Naive thymus-derived CD8-positive, alpha-beta T cell (primary cell): ENCODE measurements at places on chromosomes 12 and 14. TPM values are rescaled to one million over a fixed set of nuclear protein-coding genes. Genes with fewer than 3 reads are reported as not detected.

GRCh38 chr12:53976172-53976822, 1.5 kb upstream of the HOTAIR start:
- peaks cover 68% of the 10 kb centered on the region for H3K27me3 ChIP-seq
- no peak overlapping the region for H3K27ac ChIP-seq
- peaks cover 41% of the 10 kb centered on the region for H3K4me1 ChIP-seq
- peak overlapping the region; percentile 14 for H3K4me3 ChIP-seq
- DNase-seq = no peak

DNA sequence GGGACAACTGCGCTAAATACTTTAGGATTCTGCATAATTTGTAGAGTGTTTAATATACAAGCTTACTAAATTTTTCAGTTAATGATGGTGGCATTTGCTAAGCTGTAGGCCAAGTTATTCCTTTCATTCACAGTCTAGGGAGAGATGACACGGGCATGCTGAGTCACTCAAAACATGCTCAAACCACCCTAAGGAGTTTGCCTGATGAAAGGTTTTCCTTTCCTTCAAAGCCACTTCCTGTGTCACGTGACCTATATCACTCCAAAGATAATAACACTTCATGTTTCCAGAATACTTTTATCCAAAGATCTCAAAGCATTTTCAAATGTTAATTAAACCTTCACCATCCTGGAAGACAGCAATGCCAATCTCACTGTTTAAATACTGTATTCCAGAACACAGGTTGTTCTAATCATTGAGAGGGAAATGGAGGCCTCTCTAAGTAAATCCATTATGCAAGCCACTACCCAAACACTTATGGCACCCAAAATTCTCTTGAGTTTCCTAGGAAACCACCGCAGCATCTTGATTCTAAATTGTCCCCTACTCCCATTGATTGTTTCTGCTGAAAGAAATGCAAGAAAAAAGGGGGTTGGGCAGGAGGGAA, 207.0 kb upstream of the CDKN3 start:
- no peak for DNase-seq
- H3K4me1 ChIP-seq = no peaks in the 10 kb centered on the region
- H3K36me3 ChIP-seq = no peaks in the 10 kb centered on the region

- H3K4me1 ChIP-seq = peaks cover 49% of the 10 kb centered on the region
- H3K27me3 ChIP-seq = no peaks in the 10 kb centered on the region
- H3K27ac ChIP-seq = no peak overlapping the region
- no peak overlapping the region for H3K4me3 ChIP-seq
These were observed 24.4 kb upstream of the CDK17 start for GRCh38 chr12:96424601-96425000.

DNA sequence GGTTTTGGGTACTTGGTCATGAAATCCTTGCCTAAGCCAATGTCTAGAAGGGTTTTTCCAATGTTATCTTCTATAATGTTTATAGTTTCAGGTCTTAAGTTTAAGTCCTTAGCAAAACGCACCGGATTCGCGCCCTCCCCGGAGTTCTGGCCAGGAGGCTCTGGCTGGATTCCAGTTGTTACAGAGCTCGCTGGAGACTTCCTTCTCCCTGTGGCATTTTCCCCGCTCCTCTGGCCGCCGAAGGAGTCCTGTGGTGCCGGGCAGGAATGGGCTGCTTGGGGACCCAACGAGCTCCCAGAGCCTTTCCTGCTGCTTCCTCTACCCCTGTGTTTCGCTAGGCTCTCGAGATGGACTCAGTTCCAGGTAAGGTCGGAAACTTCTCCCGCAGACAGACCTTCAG, 335.9 kb downstream of the AEBP2 start:
- H3K36me3 ChIP-seq = no peaks in the 10 kb centered on the region
- no peaks in the 10 kb centered on the region for H3K4me1 ChIP-seq
- no peak overlapping the region for H3K27ac ChIP-seq
- no peak overlapping the region for H3K4me3 ChIP-seq

- H3K4me1 ChIP-seq = peaks cover 9% of the 10 kb centered on the region
- H3K4me3 ChIP-seq = no peak overlapping the region
- H3K27ac ChIP-seq = no peak overlapping the region
- no peak for DNase-seq
- no peaks in the 10 kb centered on the region for H3K36me3 ChIP-seq
These were observed 75.8 kb upstream of the EIF5 start for GRCh38 chr14:103258211-103258610.

Gene ETFBKMT
- 0.94 TPM for total RNA-seq

Gene FGF6
- total RNA-seq = not detected
